T-helper 1 cell (primary cell): ENCODE measurements at places on chromosomes 4 and X.

DNA sequence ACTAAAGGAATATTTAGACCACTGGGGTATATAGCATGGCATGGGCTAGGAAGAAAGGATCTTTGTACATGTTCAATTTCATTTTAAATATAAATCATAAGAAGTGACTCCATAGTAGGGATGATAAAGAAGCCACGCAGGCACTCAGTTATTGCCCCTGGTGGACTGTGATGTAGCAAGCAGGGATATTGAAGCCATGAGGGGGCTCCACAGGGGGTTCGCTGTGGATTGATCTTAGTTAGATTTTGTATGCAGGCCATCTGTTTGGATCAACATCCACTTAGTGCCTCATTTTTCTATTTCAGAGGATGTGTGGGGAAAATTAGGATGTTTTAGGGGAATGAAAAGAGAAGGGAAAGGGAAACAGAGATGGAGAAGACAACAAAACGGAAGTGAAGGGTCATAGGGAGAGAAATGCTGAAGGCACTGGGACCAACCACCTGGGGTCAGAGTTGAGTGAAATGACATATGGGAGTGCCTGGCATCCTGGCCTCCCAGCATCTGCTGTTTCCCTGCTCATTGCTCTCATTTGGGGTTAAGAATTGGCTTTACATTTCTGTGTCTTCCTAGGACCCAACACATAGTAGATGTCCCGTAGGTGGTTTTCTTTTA is 11.2 kb upstream of the FREM3 start:
- no peak for DNase-seq

- no peak for DNase-seq
Measured at GRCh38 chr4:143148521-143148920, 36.2 kb upstream of the USP38 start.

GRCh38 chrX:17736478-17736855 is 826 bp upstream of the SCML1 start:
- no peak for DNase-seq

DNA sequence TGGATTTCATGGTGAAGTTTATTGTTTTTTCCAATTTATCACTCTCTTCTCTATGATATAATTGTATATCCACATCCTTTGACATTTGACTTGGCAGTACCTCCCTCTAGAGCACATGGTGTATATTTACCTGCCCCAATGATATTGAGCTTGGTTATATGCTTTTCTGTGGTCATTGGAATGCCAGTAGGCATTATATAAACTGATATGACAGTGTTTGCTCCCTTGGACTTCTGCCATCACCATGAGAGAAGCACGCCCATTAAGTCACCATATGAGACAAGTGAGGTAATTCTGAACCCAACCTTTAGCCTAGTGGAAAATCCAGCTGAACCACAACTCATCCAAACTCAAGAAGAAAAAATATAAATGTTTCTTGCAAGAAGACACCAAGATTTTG is 2761.5 kb downstream of the ARAP2 start:
- no peak for DNase-seq

GRCh38 chrX:122047261-122047660 is 999.9 kb downstream of the GLUD2 start:
- no peak for DNase-seq

DNA sequence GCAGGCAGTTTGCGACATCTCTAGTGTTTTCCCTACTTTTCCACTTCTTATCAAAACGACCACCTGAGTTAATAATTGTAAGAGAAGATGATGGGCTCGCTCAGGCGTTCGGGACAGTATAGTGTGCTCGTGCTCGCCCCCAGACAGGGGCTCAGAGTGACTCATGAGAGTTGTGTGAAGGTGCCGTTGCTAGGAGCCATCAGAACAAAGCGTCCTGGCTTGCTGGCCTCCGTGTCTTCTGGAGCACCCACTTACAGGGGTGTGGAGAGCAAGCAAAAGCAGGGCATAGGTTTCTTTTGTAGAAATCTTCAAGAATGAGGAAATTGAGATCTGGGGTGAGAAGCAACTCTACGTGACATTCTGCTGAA is 73.0 kb upstream of the ADGRG2 start:
- DNase-seq: no peak

DNA sequence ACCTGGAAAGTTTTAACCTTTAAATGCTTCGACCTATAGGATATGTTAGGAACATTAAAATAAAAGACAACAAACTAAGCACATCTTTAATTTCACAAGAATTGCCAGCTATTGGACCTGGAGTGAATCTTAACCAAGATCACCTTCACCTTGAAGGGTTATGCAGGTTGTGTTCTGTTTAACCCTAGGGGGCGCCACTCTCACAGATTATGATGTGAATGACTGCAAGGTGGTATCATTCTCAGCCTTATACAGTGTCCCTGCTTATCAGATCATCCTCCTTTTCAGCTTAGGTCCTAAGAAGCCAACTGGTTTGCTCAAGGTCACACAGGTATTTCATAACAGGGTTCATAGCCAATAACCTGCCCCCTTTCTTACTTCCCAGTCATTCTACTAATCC is 23.5 kb downstream of the INTS6L start:
- no peak for DNase-seq

DNA sequence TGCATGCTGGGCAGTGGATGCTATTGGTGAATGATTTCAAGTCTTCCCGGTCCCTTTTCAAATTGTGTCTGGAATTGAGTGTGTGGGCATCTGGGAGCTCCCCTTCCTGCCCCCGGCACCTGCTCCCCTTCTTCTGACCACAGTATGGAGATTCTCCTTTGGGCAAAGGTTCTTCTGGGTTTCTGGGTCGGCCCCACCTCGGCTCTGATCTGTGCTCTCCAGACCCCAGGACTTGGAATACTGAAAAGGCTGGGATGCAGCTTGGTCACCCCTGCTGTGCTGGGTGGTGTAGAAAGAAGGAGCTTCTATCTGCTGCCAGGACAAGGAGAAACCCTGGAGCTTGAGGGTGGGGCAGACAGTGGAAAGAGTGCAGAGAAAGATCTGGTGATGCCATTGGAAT is 78.8 kb downstream of the WFS1 start:
- DNase-seq: no peak

DNA sequence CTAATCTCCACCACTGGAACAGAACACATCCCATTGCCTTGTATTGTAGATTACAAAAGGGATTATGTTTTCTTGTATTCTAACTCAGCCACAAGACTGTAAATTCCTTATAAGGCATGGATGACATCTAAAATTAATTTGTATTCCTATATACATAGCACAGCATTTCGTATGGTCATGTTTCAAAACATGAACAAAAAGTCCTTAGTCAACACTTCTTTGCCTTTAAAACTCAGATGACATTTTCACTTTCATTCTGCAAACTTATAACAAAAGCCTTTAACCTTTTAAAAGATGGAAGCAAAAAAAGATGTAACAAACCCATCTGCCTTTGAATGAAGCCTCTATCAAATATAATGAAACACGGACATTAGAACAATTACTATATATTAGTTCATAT is 181.3 kb downstream of the IQCM start:
- DNase-seq: no peak

- peak; percentile 1 for DNase-seq
Measured at GRCh38 chr4:13483136-13483767, 888 bp downstream of the RAB28 start.

GRCh38 chr4:627347-628125 is 2.2 kb downstream of the PDE6B start:
- no peak for DNase-seq

GRCh38 chr4:143046906-143047305 is 137.8 kb upstream of the USP38 start:
- DNase-seq: no peak

DNA sequence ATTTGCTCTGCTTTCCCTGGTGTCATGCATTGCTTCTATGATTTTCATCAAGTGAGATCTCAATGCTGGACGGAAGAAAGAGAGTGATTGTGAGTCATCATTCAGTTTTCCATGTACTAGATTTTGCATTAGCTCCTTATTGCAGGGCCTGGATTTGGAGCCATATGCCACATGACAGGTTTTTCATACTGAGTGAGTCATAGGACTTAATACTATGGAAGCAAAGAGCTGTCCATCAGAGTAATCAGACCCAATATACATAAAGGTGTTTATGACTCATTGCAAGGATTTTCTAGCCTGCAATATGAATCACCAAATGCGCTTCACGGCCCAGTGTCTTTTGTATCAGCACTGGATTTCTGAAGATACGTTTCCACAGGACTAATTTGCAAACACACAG is 11.2 kb upstream of the TFDP3 start:
- DNase-seq: no peak

- no peak for DNase-seq
Measured at GRCh38 chrX:138704101-138704500, 7.4 kb downstream of the FGF13 start.

- no peak for DNase-seq
Measured at GRCh38 chr4:133147286-133147821, 1.7 kb upstream of the PCDH10 start.

DNA sequence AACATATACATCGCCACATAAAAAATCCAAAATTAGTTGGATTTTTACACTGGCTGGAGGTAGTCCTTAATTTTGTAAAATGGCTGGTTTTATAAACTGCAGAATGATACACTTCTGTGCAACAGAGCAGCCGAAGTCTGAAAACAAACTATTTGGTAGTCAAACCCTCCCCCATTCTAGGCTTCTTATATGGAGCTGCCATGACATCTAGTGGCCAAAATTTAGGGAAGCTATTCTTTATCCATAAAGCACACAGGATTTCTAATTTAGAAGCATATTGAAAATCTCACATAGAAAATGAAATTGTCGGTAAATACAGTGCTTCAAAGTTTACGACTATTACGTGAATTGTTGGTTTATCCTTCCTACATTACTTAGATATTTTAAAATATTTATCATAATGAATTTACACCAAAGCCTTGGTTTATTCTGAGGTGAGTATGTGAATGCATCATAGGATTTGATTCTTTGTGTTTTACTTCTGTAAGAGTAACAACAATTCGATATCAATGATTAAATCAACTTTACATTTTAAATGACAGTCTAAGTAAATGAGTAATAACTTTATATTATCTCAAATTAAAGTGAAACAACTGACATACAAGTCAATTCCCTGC is 113.4 kb upstream of the FAM241A start:
- no peak for DNase-seq

DNA sequence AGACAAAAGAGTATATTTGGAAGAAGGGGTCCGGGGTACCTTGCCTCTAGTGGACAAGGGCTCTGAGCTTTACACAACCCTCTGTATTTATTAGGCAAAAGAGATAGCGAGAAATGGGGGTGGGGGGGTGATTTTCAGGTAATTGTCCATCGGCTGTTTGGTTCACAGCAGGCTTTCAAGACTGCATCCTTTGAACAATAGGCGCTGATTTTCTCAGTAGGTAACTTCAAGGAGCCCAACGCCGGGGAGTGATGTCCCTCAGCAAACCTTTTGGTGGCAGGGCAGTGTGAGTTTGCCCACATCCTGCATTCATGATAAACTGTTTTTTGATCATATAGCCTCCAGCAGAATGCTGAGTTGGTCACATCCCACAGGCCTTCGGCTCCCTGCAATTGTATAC is 61.6 kb downstream of the KDM5C start:
- DNase-seq: no peak

DNA sequence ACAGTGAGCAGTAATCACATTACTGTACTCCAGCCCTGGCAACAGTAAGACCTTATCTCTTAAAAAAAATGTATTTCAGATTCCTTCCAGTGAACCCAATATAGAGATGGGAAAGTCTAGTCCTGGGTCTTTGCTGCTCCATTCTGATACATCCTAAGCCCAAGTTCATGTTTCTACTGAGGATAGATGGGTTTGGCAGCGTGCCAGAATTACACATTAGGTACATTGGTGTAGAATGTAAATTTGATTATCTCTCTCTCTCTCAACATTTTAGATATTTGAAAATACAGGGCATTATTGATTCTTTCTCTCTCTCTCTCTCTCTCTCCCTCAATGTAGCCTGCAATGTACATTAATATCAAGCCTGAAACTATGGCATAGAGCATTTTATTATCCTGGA is 43.5 kb upstream of the ZNF330 start:
- no peak for DNase-seq

GRCh38 chrX:46665232-46666152 is 91.9 kb downstream of the CHST7 start:
- no peak for DNase-seq

DNA sequence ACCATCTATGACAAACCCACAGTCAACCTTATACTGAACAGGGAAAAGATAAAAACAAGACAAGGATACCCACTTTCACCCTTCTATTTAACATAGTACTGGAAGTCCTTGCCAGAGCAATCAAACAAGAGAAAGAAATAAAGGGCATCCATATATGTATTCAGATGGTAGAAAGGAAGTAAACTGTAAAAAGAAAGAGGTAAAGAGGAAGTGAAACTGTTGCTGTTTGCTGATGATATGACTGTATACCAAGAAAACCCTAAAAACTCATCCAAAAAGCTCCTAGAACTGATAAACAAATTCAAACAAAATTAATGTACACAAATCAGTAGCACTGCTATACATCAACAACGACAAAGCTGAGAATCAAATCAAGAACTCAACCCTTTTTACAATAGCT is 538.7 kb upstream of the PABPC4L start:
- no peak for DNase-seq

- DNase-seq: no peak
Measured at GRCh38 chrX:86149119-86149518, 868 bp downstream of the DACH2 start.

- DNase-seq: no peak
Measured at GRCh38 chr4:111793433-111794091, 351.7 kb upstream of the FAM241A start.

- no peak for DNase-seq
Measured at GRCh38 chrX:136936183-136936549, 55.6 kb upstream of the RBMX start.

DNA sequence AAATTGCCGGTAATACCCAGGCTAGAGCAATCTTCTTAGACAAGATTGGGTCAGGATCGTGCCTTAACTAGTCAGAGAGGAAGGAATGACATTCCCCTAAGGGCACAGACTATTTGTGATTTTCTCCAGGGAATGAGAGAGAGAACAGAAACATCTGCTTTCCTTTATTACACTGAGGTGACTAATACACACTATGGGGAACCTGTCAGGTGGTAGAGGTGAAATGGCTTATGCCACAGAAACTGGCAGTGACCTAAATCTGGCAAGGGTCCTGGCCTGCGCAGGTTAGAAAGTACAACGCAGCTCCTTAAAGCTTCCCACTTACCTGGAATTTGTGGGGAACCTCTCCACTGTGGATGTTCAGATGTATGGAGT is 16.6 kb upstream of the HPGD start:
- DNase-seq: no peak

GRCh38 chrX:24528605-24529004 is 63.5 kb downstream of the PDK3 start:
- no peak for DNase-seq

- no peak for DNase-seq
Measured at GRCh38 chr4:55610381-55610780, 18.3 kb upstream of the PDCL2 start.

- no peak for DNase-seq
Measured at GRCh38 chr4:13920901-13921300, 293.4 kb upstream of the BOD1L1 start.
